Umbilical cord (tissue), 2 donors: ENCODE measurements at places on chromosomes 4 and X. TPM values are rescaled to one million over a fixed set of nuclear protein-coding genes. Genes with fewer than 3 reads are reported as not detected.

The TCEAL9 gene
- 104 TPM for total RNA-seq

The IKBKG gene
- total RNA-seq = 4.8 TPM

The ABLIM2 gene
- total RNA-seq = 0.96 TPM

The USP17L28 gene
- total RNA-seq = not detected

The SLC7A11 gene
- total RNA-seq = 8.7 TPM
